ENCODE measurements at places on chromosomes 16 and 17.

DNA sequence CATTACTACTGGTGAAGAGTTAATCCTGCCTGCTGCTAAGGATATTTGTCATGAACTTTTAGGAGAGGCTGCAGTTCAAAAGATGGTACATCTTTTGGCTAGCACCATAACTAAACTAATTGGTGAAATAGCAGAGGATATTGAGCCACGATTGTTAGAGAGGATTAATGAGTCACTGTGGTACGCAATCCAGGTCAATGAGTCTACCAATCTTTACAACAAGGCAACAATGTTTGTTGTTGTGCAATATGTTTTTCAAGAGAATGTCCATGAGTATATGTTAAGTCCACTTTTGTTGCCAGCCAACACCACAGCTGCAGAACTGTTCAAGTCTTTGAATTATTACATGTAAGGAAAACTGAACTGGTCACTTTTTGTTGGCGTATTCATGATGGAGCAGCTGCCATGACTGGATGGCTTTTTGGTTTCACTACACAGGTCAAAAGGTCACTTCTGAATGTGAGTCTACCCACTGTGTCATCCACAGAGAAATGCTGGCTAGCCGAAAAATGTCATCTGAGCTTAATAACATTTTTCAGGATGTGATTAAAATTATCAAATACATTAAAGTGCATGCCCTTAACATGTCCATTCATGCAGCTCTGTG, 402.6 kb upstream of the KIF2B start:
- DNase-seq: no peak

DNA sequence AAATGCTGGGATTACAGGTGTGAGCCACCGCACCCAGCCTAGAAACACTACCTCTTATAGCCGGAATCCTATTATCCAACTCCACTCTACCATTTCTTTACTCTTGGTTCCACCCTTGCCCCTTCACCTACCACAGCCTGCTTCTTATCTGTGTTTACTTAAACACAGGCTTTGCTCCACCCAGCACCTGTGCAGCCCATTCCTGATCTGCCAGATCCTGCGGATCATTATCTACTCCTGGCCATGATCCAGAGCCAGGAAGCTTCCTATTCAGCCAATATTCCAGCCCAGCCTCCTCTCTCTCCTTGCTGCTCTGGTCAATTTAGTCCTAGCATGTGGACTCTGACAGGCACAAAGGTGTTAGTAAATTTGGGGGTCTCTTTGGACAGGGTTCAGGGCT, 98.8 kb upstream of the MED13 start:
- no peak for DNase-seq

DNA sequence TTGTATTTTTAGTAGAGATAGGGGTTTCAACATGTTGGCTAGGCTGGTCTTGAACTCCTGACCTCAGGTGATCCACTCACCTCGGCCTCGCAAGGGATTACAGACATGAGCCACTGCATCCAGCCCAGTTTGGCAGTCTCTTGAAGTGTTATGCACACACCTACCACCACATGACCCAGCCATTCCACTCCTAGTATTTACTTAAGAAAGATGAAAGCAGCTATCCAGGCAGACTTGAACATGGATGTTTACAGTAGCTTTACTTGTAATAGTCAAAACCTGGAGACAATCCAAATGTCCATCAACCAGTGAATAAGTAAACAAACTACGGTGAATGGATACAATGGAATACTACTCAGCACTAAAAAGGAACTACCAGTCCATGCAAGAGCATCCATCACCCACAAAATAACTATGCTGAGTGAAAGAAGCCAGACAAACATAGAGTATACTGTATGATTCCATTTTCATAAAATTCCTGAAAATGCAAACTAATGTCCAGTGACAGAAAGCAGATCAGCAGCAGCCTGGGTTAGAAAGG, 37.8 kb upstream of the RASD1 start:
- DNase-seq: no peak

GRCh38 chr16:29994600-29995323, 655 bp downstream of the HIRIP3 start:
- peak; percentile 44 for DNase-seq

GRCh38 chr16:85057212-85057889, 29.8 kb downstream of the KIAA0513 start:
- no peak for DNase-seq

- no peak for DNase-seq
These were observed 3.8 kb downstream of the NTHL1 start for GRCh38 chr16:2043667-2044451.

DNA sequence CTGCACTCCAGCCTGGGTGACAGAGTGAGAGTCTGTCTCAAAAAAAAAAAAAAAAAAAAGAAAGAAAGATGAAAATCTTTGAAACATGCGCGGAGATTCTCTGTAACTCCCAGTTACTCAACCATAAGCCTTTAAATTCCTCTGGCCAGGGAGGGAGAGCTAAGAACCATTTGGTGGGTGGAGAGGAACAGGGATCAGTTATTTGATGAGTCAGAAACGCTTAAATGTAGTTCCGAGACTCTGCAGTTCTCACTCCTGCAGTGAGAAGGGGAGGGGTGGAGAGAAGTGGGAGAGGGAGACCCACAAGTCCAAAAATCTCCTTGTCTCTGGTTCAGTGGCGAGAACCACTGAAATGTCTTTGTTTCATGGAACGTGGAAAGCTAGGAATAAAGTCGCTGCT, 266.7 kb downstream of the SOX9 start:
- no peak for DNase-seq

- peak; percentile 50 for DNase-seq
These were observed 38.7 kb downstream of the ACSF3 start for GRCh38 chr16:89132194-89133005.

GRCh38 chr16:68548947-68549346, 9.9 kb downstream of the ZFP90 start:
- DNase-seq: no peak

DNA sequence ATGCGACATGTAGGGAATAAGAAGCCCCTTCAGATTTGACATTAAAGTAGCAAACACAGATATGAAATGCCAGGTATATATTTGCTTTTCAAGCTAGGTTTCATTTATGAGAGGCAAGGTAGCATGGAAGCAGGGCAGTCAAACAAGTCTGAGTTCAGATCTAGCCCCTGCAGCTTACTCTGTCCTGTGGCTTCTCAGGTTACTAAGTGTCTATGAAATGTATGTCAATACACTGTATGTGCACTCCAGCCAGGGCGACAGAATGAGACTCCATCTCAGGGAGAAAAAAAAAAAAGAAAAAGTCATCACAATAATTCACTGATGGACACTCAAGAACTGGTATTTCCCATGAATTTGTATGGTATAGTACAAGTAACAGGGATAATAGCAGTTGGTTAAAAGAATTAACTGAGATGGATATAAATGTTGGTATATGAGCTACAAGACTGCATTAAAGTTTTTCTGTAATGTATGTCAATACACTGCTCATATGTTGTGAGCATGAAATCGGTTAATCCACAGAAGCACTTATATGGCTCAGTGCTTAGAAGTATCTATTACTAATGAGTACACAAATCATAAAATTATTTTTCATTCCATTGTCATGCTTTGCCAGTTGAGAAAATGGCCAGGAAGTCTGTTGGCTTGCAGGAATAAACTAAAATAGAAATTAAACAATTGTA, 2.9 kb upstream of the WSB1 start:
- DNase-seq: no peak

- no peak for DNase-seq
These were observed 58.1 kb downstream of the ACTG1 start for GRCh38 chr17:81454473-81454872.

DNA sequence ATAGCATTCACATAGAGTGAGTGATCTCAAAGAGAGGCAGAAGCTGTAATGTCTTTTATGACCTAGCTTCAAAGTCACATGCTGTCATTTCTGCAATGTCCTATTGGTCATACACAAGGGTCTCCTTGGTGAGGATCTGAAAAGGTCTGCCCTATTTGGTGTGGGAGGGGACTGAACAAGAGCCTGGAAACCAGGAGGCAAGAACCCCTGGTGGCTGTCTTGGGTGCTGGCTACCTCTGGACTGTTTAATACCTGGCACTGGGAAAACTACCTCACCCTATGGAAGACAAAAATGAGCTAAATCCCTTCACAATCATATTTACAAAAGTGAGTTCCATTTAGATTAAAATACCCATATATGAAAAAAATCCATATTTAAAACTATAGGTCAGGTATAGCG, 9.0 kb downstream of the KCTD13 start:
- DNase-seq: no peak

DNA sequence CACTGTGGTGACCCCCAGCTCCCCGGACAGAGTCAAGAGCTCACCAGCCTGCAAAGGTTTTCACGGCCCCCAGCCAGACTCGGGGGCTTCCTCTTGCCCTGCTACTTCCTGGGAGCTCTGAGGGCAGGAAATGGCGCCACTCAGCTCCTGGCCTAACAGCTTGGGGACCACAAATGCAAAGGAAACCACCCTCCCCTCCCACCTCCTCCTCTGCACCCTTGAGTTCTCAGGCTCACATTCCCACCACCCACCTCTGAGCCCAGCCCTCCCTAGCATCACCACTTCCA, 375 bp upstream of the SPN start:
- no peak for DNase-seq

GRCh38 chr17:79094261-79094660, 19.6 kb downstream of the ENGASE start:
- no peak for DNase-seq

DNA sequence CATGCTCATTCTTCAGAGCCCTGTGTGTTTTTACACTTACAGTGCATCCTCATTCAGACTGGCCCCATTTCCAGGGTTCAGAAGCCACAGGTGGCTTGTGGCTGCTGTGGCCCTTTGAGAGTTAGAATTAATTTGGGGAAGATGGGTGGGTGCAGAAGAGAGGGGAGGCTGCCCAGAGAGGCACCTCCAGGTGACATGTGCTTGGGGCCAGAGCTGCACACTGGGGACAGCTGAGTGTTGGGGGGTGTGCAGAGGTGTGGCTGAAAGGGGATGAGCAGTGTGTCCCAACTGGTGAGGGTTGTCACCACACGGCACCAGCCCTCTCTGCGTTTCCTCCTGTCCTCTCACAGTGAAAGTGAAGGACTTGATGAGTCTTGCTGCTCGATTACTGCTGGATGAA, 6.9 kb upstream of the EIF1 start:
- DNase-seq: no peak

GRCh38 chr17:4366327-4367063, at the start of gene UBE2G1:
TSS of gene UBE2G1 (minus strand) at chr17:4366675. CDS start at chr17:4366316, 359 bp downstream.
- DNase-seq: peak; percentile 96

GRCh38 chr17:71217769-71218168, 903.1 kb upstream of the SOX9 start:
- DNase-seq: no peak

DNA sequence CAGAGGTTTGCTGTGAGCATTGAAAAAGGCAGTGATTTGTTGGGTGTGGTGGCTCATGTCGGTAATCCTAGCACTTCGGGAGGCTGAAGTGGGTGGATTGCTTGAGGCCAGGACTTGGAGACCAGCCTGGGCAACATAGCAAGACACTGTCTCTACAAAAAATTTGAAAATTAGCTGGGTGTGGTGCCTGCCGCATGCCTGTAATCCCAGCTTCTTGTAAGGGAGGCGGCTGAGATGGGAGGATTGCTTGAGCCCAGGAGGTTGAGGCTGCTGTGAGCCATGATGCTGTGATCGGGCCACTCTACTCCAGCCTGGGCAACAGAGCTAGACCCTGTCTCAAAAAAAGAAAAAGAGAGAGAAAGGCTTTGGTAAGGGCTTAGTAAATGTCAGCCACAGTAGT, 7.0 kb upstream of the NPIPB2 start:
- DNase-seq: no peak

GRCh38 chr17:38900978-38901656, 24.3 kb upstream of the LASP1NB start:
- DNase-seq: no peak

DNA sequence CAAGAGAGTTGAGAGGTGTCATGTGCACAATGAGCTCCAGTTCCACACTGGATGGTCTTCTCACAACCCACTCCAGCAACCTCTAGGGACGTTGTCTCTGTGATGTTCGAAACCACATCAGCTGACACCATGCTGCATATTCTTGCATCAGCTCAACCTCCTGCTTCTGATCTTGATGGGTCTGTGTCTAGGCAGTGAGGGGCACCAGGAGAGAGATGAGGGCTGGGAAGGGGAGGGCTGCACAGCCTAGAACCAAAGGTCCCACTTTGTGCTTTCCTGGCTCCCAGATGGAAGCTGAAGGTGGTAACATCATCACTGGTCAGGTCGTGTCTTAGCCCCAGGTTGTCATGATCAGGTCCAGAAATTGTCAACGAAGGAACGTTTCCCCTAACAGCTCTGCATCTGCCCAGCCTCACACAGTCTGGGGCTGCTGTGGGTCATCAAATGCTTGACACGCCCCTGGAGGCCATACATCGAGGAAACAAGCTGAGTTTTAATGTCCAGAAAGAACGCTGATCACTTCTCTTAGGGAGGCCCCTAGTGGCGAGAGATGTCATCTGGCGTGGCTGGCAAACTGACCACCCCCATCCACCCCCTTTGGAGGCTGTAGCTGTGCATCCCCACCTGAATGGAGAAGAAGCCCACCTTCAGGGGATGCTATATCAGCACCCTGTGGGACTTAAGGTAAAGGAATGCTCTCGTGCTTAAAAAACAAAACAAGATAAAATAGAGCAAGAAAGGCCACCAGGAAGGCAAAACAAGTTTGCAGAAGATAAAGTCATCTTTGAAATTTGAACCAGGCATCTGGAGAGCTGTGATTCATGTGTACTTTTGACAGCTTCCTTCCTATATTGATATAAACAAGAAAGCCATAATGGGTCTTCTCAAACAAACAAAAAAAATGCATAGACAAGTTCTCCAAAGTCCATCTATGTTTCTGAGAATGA, 58.3 kb downstream of the WIPI1 start:
- DNase-seq: no peak

- no peak for DNase-seq
These were observed 15.1 kb downstream of the SAMD14 start for GRCh38 chr17:50114849-50115357.

DNA sequence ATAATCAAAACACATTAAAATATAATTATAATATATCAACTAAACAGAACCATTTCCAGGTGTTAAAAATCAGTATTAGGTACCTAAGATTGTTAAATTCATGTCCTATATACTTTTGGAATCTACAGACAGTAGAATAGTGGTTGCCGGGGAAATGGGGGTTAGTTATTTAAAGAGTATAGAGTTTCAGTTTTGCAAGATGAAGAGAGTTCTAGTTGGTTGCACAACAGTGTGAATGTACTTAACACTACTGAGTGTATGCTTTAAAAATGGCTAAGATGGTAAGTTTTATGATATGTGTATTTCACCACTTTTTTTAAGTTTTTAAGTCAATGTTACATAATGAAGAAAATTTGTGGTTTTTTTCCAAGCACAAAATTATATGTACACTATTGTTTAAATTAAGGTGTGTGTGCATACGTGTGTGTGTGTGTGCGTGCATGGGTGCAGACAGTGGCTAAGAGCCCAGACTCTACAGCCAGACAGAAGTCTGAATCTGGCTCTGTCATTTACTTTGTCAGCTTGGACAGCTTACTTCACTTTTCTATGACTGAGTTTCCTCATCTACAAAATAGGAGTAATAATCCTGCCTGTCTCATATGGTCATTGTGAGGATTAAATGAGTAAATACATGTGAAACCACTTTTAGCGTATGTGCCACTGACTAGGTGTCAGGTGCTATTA, 25.3 kb upstream of the PHAF1 start:
- DNase-seq: no peak
